ENCODE measurements at places on chromosomes 12 and 14.

GRCh38 chr12:40692765-40693206, 547 bp downstream of the CNTN1 start:
- DNase-seq = no peak

GRCh38 chr12:95413576-95413975, 60.4 kb upstream of the METAP2 start:
- DNase-seq = no peak

GRCh38 chr12:93127582-93128331, 198.7 kb upstream of the EEA1 start:
- DNase-seq = no peak

DNA sequence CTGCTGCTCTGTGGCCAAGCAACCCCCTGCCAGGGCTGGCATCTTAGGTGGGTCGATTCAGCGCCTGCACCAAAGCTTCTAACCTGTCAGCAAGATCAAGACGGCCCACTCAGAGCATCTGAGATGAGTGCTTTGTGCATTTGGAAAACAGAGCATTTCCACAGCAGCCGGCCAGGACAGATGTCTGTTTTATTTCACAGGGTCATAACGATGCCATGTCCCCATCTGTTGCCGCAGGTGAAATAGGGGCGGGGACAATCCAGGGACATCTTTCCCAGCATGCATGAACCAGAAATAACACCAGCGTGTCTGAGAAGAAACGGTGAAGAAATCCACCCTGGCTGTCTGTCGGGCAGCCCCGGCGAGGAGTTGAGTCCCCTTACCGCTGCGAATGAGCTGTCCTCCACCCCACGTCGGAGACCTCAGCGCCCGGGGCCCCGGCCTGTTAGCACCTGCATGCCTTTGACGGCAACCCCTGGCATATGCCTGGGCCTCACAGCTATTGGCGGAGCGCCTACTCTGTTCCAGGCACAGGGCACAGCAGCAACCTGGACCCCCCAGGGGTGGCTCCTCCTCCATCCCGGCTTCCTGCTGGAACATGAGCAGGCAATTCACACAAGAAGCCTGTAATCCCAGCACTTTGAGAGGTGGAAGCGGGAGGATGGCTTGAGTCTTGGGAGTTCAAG, 30.6 kb upstream of the ULK1 start:
- DNase-seq = no peak

GRCh38 chr14:24182110-24182882, 6.3 kb downstream of the IPO4 start:
- DNase-seq = no peak

DNA sequence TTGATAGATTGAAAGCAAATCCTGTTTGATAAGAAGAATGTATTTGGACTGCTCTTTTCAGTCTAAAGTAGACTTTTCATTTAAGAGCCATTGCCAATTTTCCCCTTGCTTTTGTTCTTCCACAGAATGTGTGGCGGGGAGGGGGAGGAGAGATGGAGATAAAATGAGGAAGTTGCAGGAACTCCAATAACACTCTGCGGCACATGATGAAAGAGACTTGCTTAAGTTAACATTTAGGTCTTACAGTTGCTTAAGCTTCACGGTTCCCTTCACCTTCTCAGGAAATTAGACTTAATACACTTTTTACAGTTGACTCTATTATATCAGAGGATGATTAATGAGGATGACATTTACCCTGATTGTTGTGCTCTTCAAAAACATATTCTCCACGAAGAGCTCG, 537.3 kb downstream of the TMTC2 start:
- no peak for DNase-seq

DNA sequence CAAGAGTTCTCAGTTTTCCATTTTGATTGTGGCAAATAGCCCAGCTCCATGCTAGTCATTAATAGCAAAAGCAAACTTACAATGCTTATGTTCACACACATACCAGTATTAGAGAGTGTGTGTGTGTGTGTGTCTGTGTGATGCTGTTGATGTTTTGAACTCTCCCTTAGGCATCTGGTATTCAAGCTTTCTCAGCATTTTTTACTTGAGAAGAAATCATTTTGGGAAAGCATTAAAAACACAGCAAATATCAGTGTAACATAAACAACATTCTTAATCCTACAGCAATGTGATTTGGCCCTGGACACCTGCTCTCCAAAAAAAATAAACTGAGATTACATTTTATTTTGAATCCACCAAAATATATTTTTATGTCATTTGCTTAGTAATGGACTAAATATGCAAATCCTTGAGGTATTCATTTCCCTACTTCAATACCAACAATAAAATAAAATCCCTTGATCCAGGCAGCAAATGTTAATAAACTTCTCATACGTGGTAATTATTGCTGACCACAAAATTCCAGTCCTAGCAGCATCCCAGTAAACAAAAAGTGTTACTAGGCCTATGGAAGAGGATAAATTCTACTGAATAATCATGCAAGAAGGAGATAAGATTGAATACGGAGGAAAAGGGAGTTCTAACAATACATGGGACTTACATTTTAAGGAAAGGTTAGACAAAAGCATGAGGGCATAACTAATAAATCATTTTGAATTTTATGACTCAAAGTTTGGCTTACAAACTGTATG, 249.5 kb upstream of the CLEC14A start:
- no peak for DNase-seq

- DNase-seq = no peak
Measured at GRCh38 chr12:82470906-82471512, 112.7 kb downstream of the METTL25 start.

GRCh38 chr12:68798882-68799234, 9.1 kb upstream of the MDM2 start:
- DNase-seq = no peak

GRCh38 chr14:32011225-32011624, 65.9 kb upstream of the ARHGAP5 start:
- no peak for DNase-seq

DNA sequence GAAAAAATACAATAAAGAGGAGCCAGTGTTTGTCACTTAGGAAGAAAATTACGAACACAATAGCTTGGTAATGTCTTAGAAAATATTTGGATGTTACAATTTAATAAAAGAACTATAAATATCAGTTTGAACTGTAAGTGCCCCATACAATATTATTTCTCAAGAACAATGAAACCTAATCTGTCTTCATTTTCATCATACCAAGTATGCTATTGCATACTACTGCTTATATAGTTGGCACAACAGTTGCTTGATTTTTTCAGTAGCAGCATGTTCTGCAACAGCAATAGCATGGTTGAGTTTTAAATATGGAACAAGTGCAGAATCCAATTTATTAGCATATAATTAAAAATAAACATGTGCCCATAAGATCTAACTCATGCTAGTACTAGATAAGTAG, 564.6 kb downstream of the C12orf50 start:
- DNase-seq = no peak

DNA sequence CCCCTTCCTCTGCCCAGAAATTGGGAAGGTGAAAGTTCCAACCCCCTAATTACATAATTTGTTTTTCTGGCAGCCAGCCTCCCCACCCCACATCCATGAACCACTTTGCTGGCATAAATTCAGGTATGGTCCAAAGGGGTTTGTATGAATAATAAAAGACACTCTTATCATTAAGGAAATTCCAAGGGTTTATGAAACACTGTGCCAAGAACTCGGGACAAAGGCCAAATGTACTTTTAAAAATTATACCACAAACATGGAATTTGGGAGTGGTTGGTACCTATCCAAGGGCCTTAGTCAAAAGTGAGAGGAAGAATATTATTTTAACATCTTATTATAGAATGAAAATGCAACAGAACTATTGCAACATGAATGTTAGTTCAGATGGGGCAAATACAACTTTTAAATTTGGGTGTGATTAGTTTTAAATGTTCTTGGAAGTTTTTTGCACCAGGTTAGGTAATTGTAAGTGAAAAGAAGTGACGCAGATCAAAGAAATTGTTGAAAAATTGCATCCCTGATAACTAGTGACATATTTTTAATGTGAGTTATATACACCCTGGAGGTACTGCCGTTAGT, 217.8 kb downstream of the TMEM117 start:
- DNase-seq = no peak

DNA sequence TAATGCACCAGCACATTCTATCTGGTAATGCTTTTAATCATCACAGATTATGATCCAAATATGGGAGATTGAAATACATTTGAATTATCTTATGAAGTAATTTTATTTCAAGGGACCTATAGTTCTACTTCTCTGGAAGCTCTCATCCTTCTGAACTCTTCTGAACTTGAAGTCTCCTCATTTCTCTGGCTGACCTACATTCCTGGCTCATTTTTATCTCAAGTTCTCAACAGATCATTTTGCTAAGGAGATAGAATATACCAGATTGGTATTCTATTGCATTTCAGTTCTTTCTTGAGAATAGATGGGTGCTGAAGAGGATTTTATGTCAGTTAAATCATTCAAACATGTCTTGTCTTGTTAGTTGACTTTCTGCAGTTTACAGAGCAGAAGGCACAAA, 7.9 kb downstream of the HMGA2 start:
- no peak for DNase-seq

DNA sequence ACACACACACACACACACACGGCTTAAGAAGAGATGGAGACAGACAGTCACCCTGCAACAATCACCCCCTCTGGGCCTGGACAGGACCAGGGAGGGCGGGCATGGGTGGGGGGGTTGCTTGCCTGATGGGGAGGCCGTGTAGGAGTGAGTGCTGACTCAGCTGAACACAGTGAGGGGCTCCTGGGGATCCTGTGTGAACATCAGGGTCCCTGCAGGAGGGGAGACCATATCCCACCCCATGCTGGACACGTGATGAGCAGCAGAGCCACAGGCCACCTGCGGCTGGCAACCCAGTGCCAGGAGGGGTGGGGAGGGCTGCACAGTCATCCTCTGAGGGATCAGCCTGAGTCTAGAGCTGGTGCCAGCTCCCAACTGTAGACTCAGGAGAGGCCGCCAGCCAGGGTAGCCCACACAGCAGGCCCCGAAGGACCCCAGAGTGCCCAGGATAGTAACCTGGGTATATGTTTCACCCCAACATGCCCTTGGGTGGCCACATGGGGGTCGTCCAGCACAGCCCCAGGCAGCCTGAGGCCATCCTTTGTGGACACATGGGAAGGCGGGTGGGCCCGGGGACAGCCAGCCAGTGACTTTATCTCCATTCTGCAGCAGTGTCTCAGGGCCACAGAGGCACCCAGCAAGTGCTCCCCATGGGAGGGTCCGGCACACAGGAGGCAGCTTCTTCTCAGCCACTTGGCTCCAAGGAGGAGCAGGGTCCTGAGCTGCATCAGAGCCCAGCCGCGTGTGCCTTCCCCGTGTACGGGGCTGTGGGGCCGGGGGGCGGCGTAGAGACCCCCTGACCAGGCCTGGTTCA, 73.7 kb upstream of the SFSWAP start:
- DNase-seq = no peak

- no peak for DNase-seq
Measured at GRCh38 chr12:15116086-15116485, 105.1 kb downstream of the RERG start.

GRCh38 chr12:3250576-3250975, 173.4 kb downstream of the TSPAN9 start:
- no peak for DNase-seq

DNA sequence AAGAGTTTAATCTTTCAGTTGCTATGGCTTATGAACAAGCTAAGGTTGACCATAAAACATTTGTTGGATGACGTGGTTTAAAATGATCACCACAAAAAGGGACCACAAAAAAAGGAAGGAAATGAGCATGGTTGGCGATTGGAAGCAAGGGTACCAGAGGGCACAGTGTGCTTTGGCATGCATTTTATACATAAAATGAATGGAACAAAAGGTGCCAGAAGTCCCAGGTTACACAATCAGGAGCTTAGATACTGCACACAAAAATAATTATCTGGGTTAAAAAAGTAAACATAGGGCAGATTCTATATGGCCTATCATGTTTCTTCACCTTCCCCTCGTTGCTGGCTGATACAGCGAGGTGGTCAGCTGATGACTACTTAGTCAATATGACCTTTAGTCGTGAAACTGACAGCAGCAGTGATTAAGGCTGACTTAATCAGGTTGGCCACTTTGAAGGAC, 50.7 kb downstream of the ZC3H14 start:
- no peak for DNase-seq

GRCh38 chr14:104680806-104681688, 8.4 kb upstream of the INF2 start:
- no peak for DNase-seq

- DNase-seq = no peak
Measured at GRCh38 chr12:105451211-105451610, 120.7 kb downstream of the C12orf75 start.

GRCh38 chr14:104938960-104939359, 14.3 kb downstream of the PLD4 start:
- no peak for DNase-seq

GRCh38 chr12:87117526-87117925, 861.3 kb upstream of the MGAT4C start:
- no peak for DNase-seq

- DNase-seq = no peak
Measured at GRCh38 chr12:49967777-49968250, 4.9 kb upstream of the AQP6 start.

- no peak for DNase-seq
Measured at GRCh38 chr14:54465654-54466053, 23.1 kb downstream of the GMFB start.

DNA sequence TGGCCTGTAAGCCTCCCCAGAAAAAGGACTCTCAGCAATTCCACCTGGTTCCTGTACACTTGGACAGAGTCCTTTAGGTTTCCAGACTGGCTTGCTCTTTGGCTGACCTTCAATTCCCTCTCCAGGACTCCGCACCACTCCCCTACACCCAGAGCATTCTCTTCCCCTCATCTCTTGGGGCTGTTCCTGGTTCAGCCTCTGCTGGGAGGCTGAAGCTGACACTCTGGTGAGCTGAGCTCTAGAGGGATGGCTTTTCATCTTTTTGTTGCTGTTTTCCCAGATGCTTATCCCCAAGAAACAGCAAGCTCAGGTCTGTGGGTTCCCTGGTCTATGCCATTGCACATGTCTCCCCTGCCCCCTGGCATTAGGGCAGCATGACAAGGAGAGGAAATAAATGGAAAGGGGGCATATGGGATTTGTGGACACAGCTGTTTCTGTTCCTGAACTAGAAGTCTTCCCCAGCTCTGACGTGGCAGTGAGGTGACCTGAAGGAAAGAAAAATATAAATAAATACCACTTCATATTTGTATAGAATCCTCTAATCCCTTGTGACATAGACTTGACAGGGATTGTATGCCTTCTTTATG, 1.3 kb downstream of the RNASE7 start:
- DNase-seq = no peak

DNA sequence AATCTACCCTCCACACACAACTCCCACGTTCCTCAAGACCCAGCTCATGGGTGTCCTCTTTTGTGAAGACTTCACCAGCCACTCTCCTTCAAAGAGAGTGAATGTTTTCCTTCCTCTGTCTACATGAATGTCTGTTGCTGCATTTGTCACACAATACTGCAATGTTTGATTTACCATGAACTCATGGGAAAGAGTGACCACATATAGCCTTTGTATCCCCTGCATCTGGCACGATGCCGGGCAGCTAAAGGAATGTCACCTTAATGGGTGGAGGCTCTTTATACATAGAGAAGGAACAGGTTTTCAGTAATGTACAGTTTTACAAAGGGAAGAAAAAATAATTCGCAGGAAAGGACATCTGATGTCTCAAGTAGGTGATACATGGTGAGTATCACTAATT, 12.1 kb upstream of the BCDIN3D start:
- no peak for DNase-seq

GRCh38 chr12:95322326-95322725, 104.7 kb downstream of the VEZT start:
- no peak for DNase-seq

- DNase-seq = no peak
Measured at GRCh38 chr12:51262758-51263177, 7.4 kb downstream of the SMAGP start.
